Stimulated activated CD8-positive, alpha-beta memory T cell treated with anti-CD3 and anti-CD28 coated beads, Interleukin-15, amount 100 ng/mL, for 24 hours (primary cell): ENCODE measurements at places on chromosomes 4 and X.

GRCh38 chr4:68570122-68570507, 6.0 kb downstream of the UGT2B17 start:
- DNase-seq = no peak

GRCh38 chr4:40672528-40673522, 43.2 kb upstream of the RBM47 start:
- no peak for DNase-seq

- DNase-seq = no peak
Observed at GRCh38 chr4:154367659-154368058, 123.9 kb downstream of the DCHS2 start.

DNA sequence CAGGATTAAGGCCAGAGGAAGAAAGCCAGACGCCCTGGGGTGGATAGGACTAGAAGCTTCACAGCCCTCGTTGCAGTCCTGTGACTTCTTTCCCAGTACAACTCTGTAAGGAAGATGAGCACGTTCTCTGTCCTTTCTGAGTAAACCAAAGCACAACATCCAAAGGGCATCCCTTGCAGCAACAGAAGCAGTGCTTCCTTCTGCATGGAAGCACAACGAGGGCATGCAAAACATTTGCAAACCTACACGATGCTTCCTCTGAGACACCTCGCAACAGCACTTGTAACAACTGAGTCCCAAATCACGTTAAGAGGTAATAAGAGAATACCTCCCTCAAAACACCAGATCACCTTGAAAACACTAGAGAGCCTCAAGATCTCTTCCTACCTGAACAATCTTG, 335.7 kb upstream of the RASGEF1B start:
- DNase-seq = no peak

DNA sequence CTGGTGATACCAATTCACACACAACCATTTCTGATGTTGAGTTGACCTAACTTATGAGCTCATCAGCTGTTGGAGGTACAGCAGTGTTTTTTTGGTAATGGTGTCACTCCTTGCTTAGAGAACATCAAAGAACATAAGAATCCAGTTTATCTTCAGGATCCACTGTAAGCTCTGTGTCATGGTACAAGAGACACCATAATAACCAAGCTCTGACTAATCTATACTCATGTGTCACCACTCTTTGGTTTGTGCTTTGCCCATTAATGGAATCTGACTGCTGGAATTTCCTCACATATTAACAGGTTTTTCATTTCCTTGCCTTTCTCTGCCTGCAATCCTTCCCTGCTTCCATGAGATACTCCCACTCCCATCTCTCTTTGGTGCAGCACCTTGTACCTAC, 735.1 kb upstream of the LCORL start:
- DNase-seq = no peak

GRCh38 chr4:41451961-41452360, 86.0 kb upstream of the LIMCH1 start:
- DNase-seq = no peak

GRCh38 chrX:20463296-20464075, 196.8 kb upstream of the RPS6KA3 start:
- DNase-seq = no peak

DNA sequence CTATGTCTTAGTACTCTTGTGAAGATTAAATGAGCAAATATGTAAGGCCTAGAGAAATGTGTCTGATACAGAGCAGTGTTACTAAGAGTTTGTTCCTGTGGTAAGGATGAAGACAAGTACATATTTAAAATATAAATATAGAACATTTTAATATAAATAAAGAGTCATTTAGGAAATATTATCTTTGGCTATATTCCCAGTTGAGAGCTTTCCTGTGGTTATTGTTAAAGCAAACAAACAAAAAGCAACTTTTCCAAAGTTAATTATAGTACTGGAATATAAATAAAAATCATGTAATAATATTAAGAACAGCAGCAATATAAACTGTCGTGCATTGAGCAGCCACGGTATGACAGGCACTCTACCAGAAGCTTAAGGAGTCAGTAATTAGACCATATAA, 472.5 kb downstream of the INPP4B start:
- no peak for DNase-seq

DNA sequence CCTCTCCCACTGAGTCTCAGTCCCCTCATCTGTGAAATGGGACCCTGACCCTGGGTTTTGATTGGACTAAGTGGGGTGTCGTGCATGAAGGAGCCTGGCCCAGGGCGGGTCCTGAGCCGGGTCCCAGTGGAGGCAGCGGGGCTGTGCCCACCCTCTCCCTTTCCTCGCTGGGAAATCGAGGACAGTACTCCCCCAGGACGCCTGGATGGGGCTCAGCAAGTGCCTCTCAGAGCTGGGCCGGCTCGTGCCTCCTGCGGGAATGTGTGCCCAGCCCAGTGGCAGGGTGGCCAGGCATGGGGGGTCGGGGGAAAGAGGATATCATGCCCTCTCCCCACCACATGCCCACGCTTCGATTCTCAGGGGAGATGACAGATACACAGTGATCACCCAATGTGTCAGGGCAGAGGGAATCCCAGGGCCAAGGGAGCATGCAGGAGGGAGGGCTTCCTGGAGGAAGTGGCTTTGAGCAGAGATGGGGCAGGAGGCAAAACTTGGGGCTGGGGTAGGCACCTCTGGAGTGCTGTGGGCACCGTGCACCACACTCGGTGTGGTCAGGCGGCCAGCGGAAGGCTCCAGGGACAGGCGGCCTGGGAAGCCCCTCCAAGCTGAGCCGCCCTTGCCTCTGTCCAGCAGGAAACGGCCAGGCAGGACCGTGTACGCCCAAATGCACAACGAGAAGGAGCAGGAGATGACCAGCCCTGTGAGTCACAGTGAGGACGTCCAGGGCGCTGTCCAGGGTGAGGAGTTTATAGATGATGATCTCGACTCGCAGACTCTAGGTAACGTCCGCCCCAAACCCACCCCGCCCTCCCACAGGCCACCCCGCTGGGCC, 203.0 kb downstream of the AFAP1 start:
- DNase-seq = no peak

DNA sequence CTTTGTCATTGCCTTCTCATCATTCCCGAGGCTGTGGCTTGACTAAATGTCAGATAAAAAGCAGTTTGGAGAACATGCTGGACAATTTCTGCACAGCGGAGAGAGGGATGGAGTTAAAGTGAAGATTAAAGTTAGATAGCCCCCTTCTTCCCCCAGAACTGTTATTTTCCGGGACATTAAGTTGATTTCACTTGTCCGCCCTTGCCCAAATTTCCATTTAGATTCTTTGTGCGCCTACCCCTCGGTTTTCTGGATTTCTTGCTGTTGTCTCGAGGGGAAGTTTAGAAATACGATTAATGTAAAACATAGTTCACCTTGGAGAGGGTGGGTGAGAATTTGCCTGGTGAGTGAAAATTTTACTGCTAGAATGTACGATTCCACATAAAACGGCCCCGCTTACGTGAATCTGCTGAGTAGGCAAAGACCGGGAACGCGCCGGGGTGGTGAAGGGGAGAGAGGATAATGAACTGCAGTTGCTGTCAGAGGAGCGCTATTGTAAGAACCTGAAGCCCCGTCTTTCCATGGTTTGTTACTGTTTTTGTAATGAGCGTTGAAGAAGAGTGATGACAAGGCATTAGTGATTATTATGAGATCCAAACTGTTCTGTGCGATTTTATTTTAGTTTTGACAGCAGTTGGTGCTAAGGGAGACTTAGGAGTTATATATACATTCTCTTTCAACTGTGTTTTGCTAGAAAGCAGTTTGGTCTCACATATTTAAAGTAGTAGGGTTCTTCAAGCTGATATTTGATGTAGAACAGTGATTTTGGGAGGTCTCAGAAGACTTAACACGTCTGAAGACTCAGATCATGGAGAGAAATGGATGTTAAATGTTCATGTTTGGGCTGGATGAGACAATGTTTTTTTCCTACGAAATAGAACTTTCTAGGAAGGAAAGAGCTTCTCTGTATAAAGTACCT, 73.0 kb downstream of the AFF1 start:
- no peak for DNase-seq

GRCh38 chrX:31449081-31449480, 377.2 kb upstream of the FTHL17 start:
- DNase-seq = no peak

DNA sequence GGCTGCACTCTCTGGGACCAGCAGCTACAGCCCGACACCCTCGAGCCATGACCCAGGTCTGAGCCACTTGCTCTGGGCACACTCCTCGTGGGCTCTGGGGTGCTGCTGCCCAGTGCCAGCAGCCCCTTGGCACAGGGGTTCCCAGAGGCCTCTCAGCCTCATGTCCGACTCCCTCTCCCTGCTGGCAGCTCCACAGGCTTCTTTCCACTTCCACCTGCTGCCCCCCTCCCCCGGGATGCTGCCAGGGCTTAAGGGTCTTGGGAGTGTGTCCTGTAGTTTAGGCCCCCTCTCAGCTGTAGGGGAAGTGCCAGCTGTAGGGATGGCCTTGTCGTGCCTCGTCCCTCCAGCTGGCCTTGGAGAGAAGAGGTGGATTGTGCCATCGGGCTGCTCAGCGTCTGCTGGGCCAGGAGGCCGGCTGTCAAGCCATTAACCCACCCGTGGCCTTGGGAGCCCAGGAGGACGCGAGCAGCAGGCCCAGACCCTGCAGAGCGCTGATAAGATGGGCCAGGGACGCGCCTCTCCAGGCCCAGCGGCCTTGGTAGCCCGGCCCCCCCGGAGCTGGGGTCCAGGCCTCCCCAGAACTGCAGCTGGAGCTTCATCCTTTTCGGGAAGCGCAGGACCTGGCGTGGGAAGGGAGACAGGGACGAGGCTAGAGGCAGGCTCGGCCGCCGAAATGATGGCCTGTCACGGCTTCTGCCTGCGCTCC, 1.0 kb upstream of the USP27X start:
- no peak for DNase-seq

- no peak for DNase-seq
Observed at GRCh38 chr4:2928242-2929176, 34.7 kb downstream of the NOP14 start.

DNA sequence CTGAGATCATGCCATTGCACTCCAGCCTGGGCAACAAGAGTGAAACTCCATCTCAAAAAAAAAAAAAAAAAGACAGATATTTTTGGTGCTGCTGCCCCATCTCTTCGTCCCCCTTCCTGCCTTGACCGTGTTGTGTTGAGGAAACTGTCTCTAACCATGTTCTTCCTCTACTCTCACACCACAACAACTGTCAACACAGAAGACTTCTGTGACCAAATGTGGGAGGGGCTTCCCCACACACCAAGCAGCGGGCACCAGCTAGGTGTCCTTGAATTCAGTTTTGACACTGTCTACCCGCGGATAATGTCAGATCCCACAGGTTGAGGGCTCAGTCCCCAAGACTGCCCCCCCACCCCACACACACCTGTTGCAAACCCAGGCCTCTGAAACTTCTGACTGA, 104.7 kb upstream of the BCOR start:
- DNase-seq = no peak

DNA sequence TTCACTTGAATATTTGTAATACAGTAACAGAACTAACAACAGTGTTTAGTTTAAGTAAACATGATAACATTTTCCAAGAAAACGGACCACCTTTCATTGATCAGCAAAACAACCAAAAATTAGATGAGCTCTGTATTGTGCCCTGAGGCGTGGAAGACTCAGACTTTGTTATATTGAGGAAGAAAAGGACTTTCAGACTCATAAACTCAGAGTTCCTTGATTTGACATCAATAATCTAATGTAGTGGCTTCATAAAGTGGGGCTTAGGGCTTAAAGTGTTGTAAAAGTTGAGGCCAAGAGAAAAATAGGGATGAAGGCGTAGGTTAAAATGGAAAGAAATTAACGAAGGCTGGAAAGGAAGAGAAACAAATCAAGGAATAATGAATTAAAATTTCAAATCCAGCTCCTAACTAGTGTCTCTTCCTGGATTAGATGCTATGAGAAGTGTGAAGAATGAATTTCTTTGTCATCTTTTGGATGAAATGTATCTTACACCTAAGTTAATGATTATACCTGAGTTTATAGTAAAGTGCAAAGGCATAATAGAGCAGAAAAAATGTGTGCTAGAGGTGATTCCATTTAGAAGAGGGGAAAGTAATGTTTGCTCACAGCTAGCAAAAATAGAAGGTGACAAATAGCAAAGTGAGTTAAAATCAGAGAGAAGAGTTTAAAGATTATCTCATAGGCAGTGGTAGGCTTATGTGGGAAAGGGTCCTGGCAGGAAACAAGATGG, 19.8 kb upstream of the GLRA2 start:
- no peak for DNase-seq

GRCh38 chr4:34108391-34108790, 2135.9 kb downstream of the ARAP2 start:
- no peak for DNase-seq

GRCh38 chr4:158936238-158936637, 166.6 kb upstream of the RAPGEF2 start:
- no peak for DNase-seq

DNA sequence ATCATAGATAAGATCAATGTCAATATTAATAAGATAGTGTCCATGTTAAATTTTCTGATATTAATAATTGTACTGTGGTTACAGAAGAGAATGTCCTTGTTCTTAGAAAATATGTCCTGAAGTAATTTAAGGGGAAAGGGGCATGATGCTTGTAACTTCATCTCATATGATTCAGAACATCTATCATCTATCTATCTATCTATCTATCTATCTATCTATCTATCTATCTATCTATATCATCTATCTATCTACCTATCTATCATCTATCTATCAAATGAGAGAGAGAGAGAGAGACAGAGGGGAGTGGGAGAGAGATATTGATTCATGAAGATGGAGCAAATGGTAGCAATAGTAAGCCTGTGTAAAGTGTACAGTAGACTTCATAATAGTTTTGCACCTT, 124.8 kb upstream of the FAT1 start:
- DNase-seq = no peak

DNA sequence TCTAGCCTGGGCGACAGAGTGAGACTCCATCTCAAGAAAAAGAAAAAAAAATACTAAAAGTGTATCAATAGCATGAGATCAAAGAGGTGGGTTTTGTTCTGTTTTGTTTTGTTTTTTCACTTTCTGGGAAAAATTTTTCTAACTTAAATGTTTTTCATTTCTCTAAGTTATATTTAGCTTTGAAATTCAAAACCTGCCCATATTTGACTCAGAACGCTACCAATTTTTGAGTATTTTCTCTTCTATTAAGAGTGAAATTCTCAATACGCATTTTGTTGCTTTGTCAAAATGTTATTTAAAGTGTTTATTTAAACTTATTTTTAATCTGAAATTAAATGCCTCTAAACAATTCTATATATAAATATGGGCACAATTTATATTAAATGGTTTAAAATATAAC, 39.6 kb downstream of the GSTCD start:
- DNase-seq = no peak

GRCh38 chr4:29852537-29852936, 867.6 kb upstream of the PCDH7 start:
- no peak for DNase-seq

GRCh38 chrX:115584696-115585095, 23.7 kb downstream of the PLS3 start:
- no peak for DNase-seq

GRCh38 chrX:126825566-126826193, 6.2 kb downstream of the PRR32 start:
- no peak for DNase-seq

- DNase-seq = no peak
Observed at GRCh38 chr4:127370604-127371003, 262.2 kb upstream of the INTU start.

- no peak for DNase-seq
Observed at GRCh38 chr4:140720387-140721304, 35.5 kb downstream of the TBC1D9 start.
